ENCODE measurements at places on chromosomes 6 and 20. TPM values are rescaled to one million over a fixed set of nuclear protein-coding genes. Genes with fewer than 3 reads are reported as not detected.

RAET1G gene
- total RNA-seq, result 1.6 TPM

VIP gene
- 1.2 TPM for total RNA-seq

DNA sequence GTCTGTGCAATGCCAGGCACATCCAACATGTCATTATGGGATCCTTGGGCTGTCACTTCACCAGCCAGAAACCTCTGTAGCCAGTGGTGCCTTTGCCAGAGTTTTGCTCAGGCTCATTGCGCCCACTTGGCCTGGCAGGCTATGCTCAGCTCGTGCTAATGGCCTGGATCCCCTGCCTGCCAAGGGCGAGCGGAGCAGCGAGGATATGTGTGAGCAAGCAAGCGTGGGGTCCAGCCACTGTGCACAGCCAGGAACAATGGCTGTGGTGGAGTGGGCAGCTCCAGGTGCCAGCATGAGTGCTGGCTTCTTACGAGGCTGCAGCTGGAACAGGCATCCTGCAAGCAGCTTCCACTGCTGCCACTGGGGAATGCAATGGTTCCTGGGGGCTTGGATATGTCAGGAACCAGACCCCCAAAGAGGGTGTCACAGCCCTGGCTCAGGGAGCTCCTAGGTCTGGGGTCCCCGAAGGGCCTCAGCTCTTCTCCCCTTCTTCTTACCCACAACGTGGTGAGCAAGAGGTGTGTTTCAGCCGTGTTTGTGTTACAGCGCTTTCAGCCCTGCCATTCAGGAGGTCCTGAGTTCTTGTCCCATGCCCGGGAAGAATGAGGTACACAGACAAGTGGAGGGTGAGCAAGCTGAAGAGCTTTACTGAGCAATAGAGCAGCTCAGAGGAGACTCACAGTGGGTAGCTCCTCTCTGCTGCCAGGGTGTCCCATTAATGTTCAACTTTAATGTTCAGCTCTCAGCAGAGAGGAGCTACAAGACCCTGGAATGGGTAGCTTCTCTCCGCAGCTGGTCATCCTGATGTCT, 22.3 kb upstream of the TOP1 start:
- no peaks in the 10 kb centered on the region for H3K36me3 ChIP-seq
- H3K4me3 ChIP-seq, result no peak overlapping the region
- peaks cover 77% of the 10 kb centered on the region for H3K4me1 ChIP-seq
- no peak for DNase-seq
- peak overlapping the region; percentile 95 for H3K27ac ChIP-seq

DNA sequence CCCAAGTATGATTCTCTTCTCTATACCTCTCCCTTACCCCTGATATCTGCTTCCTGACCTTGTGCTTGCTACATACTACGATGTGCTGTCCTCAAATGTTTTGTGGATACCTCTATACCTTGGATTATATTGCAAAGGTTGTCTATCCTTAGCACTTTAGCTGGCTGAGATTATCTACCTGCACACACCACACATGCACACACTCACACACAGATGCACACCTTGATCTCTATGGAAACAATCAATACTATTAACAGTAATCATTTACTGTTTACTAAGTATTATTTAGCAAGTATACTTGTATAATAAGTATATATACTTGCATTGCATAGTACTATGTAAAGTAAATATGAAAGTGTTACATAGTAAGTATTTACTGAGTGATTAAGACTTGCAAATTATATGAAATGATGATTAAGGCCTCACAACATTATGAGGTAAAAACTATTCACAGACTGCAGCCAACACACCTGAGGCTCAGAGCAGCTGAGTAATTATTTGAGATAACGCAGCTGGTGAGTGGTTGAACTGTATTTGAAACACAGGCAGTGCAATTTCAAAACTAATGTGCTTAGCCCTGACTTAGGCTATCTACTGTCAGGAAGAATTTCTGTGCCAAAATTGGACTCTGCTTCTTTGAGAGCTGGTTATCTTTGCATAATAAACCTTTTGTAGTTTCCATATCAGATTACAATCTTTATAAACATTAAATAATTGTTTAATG, 699.9 kb downstream of the FRK start:
- H3K27me3 ChIP-seq, result no peaks in the 10 kb centered on the region
- H3K4me1 ChIP-seq, result no peaks in the 10 kb centered on the region
- H3K27ac ChIP-seq, result no peak overlapping the region
- DNase-seq, result no peak

DNA sequence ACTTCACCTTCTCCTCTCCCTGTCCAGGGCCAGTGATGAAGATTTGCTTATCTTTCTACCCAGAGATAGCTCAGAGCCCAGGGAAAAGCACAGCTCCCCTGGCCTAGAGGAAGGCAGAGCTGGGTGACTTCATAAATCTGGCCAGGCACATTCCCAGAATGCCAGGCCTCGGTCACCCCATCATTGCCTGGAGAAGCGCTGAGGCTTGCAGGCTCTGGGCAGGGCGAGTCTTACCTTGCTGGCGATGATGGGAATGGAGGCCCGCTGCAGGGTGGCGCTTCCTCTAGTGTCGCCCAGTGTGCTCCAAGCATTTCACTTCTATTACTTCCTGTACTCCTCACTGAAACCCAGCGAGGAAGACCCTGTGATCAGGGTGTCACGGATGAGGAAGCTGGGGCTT, 60.1 kb downstream of the DAAM2 start:
- no peaks in the 10 kb centered on the region for H3K36me3 ChIP-seq
- H3K4me3 ChIP-seq, result no peak overlapping the region
- H3K27ac ChIP-seq, result no peak overlapping the region

DNA sequence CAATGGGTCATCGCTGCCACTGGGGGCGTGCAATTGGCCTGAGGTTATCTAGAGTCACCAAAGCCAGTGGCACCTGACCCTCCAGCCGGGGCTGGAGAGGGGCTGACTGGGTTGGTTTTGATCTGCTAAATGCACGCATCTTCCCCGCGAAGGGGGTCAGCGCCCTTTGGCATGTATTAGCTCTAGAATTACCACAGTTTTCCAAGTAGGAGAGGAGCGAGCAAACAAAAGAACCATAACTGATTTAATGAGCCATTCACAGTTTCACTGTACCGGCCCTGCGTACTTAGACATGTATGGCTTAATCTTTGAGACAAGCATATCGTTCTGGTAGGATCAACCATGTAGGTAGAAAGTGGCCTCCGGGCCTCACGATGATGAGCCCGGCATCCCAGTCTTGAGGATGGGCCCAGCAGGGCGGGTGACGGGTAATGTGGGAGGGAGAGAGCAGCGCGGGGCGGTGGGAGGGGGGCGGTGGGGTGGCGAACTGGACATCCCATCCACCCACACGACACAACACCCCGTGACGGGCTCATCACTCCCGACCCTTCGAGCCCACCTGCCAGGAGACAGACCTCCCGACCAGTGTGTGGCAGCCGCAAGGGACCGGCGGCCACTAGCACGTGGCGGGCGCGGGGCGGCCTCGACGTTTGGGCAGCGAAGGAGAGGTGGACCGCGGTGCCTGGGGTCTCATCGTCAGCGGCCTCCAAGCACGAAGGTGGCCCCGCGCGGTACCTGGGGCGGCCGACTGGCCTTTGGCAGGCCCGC, 1957.5 kb upstream of the DEFB115 start:
- no peaks in the 10 kb centered on the region for H3K36me3 ChIP-seq
- H3K27ac ChIP-seq, result no peak overlapping the region
- DNase-seq, result no peak
- H3K4me1 ChIP-seq, result no peaks in the 10 kb centered on the region
- H3K27me3 ChIP-seq, result no peaks in the 10 kb centered on the region
- no peak overlapping the region for H3K4me3 ChIP-seq
